ENCODE measurements at places on chromosomes 4 and X.

GRCh38 chr4:83548151-83548905 lies 12.4 kb downstream of the GPAT3 start:
- peak; percentile 63 for DNase-seq

- no peak for DNase-seq
Measured at GRCh38 chr4:140944199-140944515, 188.0 kb upstream of the TBC1D9 start.

DNA sequence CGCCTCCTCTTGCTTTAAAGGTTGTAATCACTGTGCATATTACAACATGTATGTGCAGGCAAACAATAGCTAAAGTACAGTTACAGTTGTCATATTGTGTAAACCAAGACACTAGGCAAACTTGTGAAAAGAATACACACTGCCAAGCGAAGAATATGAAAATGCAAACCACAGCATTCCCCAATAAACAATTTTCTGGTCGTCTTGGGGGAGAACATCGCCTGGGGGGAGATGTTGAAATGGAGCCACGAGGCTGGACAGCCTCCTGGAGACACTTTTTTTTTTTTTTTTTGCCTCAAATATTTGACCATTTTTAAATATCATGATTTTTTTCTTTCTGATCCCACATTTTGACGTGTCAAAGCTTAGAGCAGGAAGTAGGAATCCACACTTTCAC lies 51.7 kb upstream of the PDLIM3 start:
- no peak for DNase-seq

DNA sequence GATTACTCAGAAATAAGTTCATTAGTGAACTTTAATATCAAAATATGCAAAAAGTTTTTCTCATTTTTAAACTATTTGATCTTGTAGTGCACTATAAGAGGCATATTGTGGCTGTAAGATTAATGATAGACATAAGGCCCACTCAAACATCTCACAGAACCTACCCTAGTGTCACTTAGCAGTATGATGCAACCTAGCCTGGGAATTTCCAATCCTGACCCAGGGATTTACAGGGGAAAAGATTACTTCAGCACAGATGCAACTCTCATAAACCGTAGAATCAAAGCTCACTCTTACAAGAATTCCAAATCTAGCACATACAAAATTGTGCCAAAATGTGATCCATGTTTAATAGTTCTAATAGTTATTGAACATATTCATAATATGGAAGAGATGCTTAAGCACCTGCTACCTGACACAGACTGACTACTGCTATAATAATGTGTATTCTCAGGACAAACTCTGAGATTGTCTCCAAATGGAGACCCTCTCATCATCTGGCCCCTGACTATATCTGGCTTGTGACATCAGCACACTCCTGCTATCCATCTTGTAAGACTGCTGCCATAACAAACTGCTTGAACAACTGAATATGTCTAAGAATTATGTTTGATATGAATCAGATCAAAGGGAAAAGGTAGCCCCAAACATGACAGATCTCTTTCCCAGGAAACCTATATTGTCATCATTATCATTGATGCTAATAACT lies 271.9 kb downstream of the PABPC4L start:
- no peak for DNase-seq

DNA sequence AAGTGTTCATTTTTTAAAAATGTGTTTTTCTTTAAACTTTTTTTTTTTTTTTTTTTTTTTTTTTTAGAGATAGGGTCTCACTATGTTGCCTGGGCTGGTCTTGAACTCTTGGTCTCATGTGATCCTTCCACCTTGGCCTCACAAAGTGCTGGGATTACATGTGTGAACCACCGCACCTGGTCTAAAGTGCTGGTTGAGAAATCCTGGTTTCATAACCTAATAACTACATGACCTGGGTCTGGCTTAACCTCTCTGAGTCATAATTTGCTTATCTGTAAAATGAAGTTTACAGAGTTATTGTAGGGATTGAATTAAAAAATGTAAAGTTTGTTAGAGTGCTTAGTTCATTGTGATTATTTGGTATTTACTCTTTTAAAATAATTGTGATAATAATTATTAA lies 5.2 kb downstream of the HSD17B13 start:
- no peak for DNase-seq

DNA sequence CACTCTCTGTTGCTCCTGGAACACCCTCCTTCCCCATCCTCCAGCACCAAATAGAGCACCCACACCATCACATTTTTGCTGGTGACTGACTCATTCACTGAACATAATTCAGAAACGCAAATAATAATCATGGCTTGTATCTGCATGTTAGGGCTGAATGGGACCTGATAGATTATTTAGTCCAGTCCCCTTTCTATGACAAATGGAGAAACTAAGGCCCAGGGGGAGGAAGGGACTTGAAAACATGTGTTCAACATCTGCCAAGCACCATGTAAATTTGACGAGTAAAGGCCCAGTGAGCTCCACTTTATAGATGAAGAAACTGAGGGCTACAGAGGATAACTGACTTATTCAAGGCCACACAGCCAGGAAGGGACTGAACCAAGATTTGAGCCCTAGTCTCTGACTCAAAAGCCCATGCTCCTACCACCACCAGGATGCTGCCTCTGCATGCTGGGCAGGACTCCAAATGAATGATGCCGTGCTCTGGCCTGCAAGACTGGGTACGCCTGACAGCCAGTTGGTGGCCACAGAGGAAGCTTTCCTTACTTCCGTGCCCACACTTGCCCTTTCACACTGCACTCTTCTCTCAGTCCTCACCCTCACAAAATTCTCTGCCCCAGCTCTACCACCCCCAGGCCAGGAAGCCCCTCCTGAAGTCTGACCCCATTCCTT lies 133.3 kb upstream of the PJA1 start:
- no peak for DNase-seq

- DNase-seq = no peak
Measured at GRCh38 chr4:9769321-9769720, 12.1 kb upstream of the DRD5 start.

DNA sequence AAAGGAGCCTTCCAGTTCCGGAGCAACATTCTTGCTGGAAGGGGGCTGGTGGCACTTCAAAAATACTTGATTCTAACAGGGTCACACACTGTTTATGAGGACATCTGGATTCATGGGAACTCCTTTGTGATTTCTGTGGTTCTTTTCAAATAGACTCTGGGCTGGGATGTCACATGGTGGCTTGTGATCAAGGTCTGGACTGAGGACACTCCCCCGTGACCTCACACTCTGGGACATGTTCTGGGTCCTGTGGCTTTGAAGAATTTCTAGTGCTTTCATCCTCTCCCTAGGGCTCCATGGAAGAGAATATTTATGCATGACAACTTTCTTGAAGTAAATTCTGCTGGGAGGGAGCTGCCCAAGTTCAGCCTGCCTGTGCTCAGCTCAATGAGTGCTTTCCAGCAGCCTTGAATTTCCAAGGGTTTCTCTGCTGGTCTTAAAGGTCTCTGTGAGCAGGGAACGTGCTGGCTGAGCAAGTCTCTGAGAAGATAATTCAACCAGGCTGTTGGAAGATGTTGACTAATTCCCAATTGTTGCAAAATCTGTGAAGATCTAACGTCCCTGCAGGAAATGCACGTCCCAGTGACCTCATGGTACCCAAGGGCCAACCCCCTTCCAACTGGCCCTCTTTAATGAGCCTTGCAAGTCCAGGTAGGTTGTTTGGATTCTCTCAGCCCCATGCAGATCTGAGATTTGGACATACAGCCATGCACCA lies 36.3 kb downstream of the GPR143 start:
- no peak for DNase-seq

DNA sequence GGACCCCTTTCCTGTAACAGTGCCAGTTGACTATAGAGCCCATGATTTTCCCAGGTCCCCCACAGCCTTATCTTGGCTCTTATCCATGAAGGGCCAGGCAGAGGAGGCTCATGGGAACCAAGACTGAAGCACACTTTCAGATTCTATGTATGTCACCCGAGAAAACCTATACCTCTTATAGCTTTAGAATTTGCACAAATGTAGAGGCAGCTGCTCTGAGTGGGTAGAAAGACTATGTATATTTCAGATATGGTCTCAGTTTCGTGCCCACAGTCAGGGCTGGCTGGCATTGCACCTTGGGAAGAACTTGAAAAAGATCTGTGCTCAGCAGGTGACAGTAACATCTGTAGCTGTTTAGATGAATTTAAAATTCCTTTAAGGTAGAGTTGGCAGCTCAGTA lies 8.3 kb upstream of the LNX1 start:
- DNase-seq = no peak

DNA sequence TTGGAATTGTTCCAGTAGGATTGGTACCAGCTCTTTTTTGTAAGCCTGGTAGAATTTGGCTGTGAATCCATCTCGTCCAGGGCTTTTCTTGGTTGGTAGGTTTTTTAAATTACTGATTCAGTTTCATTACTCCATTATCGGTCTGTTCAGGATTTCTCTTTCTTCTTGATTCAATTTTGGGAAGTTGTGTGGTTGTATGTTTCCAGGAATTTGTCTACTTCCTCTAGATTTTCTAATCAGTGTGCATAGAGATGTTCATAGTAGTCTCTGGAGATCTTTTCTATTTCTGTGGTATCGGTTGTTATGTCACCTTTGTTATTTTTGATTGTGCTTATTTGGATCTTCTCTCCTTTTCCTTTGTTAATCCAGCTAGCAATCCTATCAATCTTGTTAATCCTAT lies 248.7 kb downstream of the ARHGAP10 start:
- DNase-seq = no peak

DNA sequence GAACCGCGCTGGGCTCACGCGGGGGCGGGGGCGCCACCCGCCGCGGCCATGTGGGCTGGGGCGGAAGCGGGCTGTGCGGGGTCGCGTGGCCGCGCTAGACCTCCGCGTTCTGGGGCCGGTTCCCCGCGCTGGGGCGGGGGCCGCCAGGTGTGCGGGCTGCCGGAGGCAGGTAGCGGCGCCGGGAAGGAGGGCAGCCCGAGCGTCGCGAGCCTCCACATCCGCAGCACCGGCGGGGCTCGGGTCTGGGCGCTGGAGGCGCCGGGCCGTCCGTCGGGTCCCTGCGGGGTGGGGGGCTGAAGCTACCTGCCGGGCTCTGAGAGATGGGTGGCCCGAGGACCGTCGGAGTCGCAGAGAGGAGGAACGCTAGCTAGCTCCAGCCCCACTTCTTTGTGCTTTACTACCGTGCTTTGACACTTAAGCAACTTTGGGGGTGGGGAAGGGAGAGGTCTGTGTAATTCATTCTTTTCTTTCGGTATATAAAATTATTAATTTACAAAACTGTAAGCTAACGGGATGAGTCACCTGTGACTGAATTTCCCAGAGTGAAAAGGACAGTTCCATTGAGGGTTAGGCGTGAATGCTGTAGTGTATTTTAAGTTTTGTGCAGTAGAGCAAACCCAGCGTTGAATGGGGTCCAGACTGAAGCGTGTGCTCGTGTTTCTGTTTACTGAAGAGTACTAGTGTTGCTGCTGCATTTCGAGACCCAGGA lies 689 bp downstream of the METAP1 start:
- no peak for DNase-seq

GRCh38 chr4:59161249-59161648 lies 2038.9 kb upstream of the ADGRL3 start:
- DNase-seq = no peak

DNA sequence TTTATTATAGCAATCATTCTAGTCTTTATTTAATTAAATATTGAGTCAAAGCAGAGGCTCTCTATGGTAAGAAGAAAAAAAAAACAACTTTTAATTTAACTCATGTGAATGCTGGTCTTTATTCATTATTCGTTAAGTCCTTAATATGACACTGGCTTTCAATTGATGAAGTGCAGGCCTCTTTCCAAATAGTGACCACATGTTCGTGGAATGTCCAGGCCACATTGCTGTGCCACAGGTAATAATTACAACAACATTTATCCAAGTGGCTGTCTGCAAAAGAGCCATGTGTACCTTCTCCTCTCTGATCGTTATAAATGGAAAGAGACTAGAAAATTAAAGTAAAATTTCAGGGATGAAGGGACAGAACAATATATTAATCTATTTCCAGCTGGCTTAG lies 220.1 kb upstream of the PABPC4L start:
- no peak for DNase-seq

DNA sequence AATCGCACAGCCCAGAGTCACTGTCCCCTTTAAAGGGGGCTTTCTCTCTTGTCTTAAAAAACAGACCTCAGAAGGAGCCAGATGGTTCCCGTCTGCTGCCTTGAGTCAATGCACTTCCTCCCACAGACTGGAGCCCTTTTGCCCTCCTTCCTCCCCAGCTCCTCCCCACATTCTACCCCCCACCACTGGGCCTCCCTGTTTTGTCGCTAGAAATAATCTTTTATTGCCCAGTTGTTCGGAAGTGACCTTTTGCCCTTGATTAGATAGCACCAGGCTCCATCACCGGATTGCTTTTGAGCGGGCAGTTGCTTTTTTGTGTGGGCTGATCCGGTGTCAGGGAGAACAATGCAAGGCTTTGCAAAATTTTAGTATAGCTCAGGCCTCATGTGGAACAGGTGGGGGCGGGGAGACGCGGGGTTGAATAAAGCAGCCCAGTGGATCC lies 47.7 kb downstream of the SPRY1 start:
- no peak for DNase-seq

DNA sequence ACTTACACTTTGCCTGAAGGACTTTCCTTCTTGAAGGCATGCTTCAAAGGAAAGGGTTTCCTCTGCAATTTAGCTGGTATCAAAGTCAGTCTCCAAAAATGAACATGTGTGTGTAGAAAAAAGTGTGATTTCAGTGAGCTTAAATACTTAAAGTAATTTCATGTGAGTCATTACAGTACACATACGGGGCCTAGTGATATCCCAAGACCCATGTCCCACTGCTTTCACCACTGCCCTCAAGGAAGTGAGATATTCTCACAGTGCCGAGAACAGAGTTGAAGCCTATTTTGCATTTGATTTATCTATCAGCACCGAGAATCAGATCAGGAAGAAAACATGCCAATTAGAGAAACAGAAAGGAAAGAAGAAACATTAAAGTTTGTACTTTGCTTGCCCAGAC lies 61.0 kb downstream of the CHST7 start:
- DNase-seq = no peak

DNA sequence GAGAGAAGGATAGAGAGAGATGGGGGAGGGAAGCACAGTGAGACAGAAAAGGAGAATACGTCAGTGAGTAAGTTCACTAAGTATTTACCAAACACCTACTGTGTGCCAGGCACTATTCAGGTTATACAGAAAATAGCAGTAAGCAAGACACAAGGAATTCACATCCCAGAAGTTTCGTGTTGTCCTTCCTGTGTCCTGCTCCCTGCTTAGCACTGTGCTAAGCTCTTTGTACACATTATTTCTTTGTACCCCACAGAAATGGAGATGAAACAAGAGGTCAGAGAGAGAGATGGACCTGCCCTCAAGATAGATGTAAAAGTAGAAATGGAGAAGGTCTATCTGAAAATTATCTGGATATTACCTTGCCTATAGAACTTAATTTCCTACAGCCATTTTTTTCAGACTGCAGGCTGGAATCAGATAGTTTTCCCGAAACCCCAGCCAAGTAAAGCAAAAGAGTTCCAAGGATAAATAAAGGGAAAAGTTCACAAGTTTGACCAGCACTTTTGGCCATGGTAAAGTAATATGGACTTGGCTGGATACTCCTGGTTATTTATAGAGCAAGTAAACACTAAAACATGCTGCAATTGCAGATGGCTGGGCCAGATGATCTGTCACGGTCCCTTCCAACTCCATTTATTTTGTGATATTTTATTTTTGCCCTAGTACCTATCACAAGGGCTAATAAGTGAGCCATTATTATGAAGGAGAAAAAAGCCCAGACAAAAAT lies 353.7 kb upstream of the SLC7A11 start:
- DNase-seq = no peak

- no peak for DNase-seq
Measured at GRCh38 chrX:113644426-113644825, 803.8 kb upstream of the AMOT start.

Data from activated naive CD4-positive, alpha-beta T cell treated with anti-CD3 and anti-CD28 coated beads, Interleukin-2, amount 50 U/mL, for 16 hours (primary cell).